ENCODE measurements at places on chromosomes 16 and 17. TPM values are rescaled to one million over a fixed set of nuclear protein-coding genes. Genes with fewer than 3 reads are reported as not detected.

The C17orf67 gene
- 2.0 TPM for total RNA-seq

The SYNGR3 gene
- 8.3 TPM for total RNA-seq

The SARM1 gene
- total RNA-seq = 8.6 TPM

The EVI2A gene
- 7.1 TPM for total RNA-seq

The ZSCAN10 gene
- total RNA-seq = not detected

The TNFSF13 gene
- total RNA-seq = 20.2 TPM

The OR1A1 gene
- not detected for total RNA-seq

The AP2B1 gene
- total RNA-seq = 46.7 TPM

The NSRP1 gene
- 38.9 TPM for total RNA-seq

DNA sequence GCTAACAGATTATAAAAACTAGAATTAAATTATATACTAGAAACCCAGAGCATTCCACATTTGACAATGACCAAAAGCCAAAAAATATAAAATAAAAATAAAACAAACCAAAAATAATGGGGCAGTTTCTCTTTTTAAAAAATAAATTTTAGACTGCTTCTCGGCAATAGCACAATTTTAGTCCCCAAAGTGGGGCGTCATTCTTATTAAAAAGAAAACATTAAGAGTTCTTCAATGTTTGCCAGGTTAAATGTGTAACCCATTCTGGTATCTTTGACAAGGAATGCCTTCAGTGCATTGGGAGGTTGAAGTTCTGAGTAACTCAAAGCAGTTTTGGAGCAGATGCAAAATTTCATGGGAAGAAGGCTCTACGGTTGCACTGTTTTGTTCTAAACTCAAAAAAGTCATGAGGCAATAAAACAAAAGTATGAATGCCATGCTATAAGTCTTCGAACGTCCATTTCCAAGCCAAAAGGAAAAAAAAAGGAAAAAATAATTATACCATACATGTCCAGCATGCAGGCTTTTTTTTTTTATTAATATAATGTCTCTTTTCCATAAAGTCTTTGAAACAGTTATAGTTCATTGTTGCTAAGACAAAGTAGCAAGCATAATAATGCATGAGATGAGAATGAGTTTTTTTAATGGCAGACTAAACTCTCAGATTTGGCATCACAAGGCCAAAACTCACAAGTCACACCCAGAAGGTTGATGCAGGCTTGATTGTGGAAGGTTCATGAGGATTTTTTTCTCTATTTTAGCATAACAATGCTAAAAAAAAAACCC lies 3.1 kb downstream of the MAF start:
- no peak for DNase-seq
- no peaks in the 10 kb centered on the region for H3K27me3 ChIP-seq
- H3K4me3 ChIP-seq = peak overlapping the region; percentile 47
- H3K4me1 ChIP-seq = peaks cover 9% of the 10 kb centered on the region

DNA sequence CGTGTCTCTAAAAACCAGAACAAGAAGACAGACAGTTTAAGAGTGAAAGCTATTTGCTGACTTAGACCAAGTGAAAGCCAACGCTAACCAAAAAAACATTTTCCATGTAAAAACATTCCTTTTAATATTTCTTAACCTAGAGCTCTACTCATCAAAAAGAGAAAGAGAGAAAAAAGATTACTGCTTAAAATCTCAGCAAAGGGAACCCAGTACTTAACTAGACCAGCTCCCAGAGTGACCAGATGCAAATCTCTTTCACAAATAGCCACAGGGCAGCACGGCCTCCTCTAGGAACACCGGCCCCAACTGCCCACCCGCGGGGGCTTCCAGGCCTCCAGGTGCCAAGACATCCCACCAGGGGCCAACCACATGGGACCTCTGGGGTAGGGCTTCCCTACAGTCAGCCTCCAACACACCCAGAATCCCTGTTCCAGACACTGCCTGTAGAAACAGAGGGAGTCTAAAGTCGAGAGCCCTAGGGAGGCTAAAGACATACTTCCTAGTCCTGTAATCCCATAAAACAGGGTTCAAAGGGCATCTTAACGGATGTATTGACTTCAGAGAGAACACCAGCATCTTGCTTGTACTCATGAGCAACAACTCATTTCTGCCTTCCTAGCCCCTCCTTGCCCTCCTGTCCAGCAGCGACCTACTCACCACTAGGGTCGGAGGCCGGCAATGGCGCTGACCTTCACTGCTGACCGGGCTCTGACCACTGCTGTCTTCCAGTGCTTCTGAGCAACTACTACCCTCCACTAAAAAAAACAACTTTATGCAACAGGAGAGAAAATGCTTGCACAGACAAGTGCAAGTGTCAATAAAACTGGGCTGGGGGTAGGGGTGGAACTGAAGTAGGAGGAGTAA lies 21.3 kb downstream of the ZCCHC14 start:
- H3K4me1 ChIP-seq = peaks cover 55% of the 10 kb centered on the region
- H3K36me3 ChIP-seq = no peaks in the 10 kb centered on the region
- no peak for DNase-seq
- no peaks in the 10 kb centered on the region for H3K27me3 ChIP-seq
- no peak overlapping the region for H3K4me3 ChIP-seq

DNA sequence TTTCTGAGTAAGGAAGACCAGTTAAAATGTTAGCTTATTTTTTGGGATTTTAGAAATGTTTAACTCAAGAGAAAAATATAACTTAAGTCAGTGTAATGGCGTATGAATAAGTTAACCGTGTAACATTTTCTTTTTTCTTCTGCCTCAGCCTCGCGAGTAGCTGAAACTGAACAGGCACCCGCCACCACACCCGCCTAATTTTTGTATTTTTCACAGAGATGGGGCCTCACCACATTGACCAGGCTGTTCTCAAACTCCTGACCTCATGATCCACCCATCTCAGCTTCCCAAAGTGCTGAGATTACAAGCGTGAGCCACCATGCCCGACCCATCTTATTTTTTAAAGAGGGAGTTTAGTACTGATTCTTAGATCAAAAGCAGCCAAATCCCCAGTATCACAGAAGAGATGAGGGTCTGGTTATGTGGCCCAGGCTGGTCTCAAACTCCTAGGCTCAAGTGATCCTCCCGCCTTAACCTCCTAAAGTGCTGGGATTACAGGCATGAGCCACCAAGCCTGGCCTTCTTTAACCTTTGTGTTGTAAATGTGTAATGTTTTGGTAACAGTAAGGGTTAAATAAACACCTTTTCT lies 16.8 kb downstream of the PITPNC1 start:
- no peaks in the 10 kb centered on the region for H3K4me1 ChIP-seq
- no peaks in the 10 kb centered on the region for H3K36me3 ChIP-seq
- H3K27me3 ChIP-seq = no peaks in the 10 kb centered on the region
- no peak overlapping the region for H3K4me3 ChIP-seq
- no peak overlapping the region for H3K27ac ChIP-seq

DNA sequence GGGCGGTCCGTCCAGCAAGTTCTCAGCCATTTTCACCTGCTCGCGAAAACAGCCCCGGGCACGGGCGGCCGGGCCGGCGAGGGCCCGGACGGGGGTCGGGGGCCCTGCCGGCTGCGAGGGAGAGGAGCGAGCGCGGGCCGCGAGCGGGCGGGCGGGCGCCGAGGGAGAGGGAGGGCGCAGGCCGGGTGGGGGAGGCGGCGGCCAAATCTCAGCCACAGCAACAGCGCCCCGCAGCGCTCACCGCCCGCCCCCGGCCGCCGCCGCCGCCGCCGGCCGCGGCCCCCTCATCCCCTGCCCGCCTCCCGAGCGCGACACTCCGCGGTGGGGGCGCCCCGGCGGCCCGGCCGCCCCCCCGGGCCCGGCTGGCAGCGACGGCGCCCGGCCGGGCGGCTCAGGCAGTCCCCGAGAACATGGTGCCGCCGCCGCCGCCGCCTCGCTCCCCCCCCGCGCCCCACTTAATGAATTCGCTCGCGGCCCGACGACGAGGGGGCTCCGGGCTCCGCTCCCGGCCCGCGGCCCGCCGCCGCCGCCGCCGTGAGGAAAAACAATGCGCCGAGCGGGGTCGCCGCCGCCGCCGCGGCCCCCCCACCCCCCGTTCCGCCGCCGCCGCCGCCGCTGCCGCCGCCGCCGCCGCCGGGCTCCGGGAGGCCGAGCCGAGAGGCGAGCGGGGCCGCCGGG lies 487 bp downstream of the CREBBP start:
- peaks cover 3% of the 10 kb centered on the region for H3K4me1 ChIP-seq
- no peaks in the 10 kb centered on the region for H3K36me3 ChIP-seq
- H3K27me3 ChIP-seq = no peaks in the 10 kb centered on the region
- DNase-seq = peak; percentile 89
- H3K4me3 ChIP-seq = peak overlapping the region; percentile 98
- H3K27ac ChIP-seq = peak overlapping the region; percentile 78

GRCh38 chr16:54506214-54506580 lies 219.6 kb upstream of the IRX3 start:
- no peaks in the 10 kb centered on the region for H3K36me3 ChIP-seq
- no peak overlapping the region for H3K27ac ChIP-seq
- H3K4me1 ChIP-seq = no peaks in the 10 kb centered on the region
- no peak for DNase-seq
- H3K27me3 ChIP-seq = no peaks in the 10 kb centered on the region

- DNase-seq = no peak
- no peaks in the 10 kb centered on the region for H3K4me1 ChIP-seq
- no peak overlapping the region for H3K4me3 ChIP-seq
- H3K27me3 ChIP-seq = peaks cover 7% of the 10 kb centered on the region
These were observed 162.0 kb downstream of the SDK2 start for GRCh38 chr17:73482251-73482716.

GRCh38 chr17:48563385-48563838 lies 14.7 kb downstream of the HOXB4 start:
- H3K36me3 ChIP-seq = no peaks in the 10 kb centered on the region
- peak overlapping the region; percentile 48 for H3K4me3 ChIP-seq
- H3K27ac ChIP-seq = peak overlapping the region; percentile 95
- no peak for DNase-seq
- H3K27me3 ChIP-seq = no peaks in the 10 kb centered on the region

GRCh38 chr17:79950306-79950705 lies 85.4 kb downstream of the TBC1D16 start:
- H3K4me1 ChIP-seq = peaks cover 24% of the 10 kb centered on the region
- H3K4me3 ChIP-seq = no peak overlapping the region
- peak overlapping the region; percentile 7 for H3K27ac ChIP-seq
- peak; percentile 41 for DNase-seq
- H3K36me3 ChIP-seq = peaks cover 19% of the 10 kb centered on the region

- no peaks in the 10 kb centered on the region for H3K4me1 ChIP-seq
- no peaks in the 10 kb centered on the region for H3K27me3 ChIP-seq
- no peak for DNase-seq
- no peak overlapping the region for H3K27ac ChIP-seq
These were observed 1108.5 kb upstream of the EEF2KMT start for GRCh38 chr16:6206080-6206479.

DNA sequence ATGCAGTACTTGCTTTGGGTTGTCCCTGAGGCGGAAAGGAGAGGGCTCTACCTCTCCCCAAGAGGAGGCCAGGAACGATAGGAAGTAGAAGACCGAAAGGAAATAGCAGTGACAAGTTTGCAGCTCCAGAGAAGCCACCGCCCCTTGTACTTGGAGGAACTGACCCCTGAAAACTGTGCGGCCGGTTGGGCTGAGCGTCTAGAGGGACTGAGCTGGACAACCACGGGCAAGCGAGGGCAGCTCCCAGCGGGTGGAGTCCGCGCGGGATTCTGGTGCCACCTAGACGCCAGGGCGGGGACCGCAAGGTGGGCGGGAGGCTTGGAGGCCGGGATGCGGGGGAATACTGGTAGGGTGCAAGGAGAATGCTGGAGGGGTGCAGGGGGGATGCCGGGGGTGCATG lies 1.3 kb upstream of the SLC6A4 start:
- no peak for DNase-seq
- no peaks in the 10 kb centered on the region for H3K36me3 ChIP-seq
- H3K4me1 ChIP-seq = peaks cover 24% of the 10 kb centered on the region
- no peak overlapping the region for H3K27ac ChIP-seq

GRCh38 chr16:497258-497657 lies 30.3 kb upstream of the CAPN15 start:
- no peak overlapping the region for H3K4me3 ChIP-seq
- H3K36me3 ChIP-seq = peaks cover 25% of the 10 kb centered on the region
- no peaks in the 10 kb centered on the region for H3K4me1 ChIP-seq
- DNase-seq = no peak
- H3K27me3 ChIP-seq = no peaks in the 10 kb centered on the region

DNA sequence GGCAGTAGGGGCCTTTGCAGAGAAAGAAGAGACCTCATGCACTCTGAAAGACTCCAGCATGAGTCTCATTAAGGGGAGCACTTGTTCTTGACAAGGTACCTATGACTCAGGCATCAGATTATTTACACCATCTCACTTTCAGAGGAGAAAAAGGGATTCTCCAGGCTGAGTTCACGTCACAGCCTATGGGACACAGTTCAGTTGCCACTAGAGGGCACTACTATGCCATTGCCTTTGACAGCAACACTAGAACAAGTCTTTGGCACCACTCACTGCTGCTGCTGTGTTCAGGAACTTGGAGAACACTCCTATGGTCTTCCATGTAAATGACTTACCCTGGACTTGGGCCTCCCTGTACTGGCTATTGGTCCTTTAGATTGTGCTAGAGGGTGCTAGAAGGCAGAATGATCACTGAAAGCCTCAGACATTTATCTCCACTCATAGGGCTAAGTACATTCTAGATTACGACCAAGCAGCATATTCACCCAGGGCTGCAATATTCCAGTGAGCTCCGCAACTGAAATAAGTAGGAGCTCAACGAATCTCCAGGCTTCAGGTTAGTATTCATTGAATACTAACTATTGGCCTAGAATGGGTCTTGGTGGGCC lies 225.1 kb upstream of the CA10 start:
- H3K27me3 ChIP-seq = no peaks in the 10 kb centered on the region
- no peaks in the 10 kb centered on the region for H3K36me3 ChIP-seq
- DNase-seq = no peak
- H3K27ac ChIP-seq = no peak overlapping the region

DNA sequence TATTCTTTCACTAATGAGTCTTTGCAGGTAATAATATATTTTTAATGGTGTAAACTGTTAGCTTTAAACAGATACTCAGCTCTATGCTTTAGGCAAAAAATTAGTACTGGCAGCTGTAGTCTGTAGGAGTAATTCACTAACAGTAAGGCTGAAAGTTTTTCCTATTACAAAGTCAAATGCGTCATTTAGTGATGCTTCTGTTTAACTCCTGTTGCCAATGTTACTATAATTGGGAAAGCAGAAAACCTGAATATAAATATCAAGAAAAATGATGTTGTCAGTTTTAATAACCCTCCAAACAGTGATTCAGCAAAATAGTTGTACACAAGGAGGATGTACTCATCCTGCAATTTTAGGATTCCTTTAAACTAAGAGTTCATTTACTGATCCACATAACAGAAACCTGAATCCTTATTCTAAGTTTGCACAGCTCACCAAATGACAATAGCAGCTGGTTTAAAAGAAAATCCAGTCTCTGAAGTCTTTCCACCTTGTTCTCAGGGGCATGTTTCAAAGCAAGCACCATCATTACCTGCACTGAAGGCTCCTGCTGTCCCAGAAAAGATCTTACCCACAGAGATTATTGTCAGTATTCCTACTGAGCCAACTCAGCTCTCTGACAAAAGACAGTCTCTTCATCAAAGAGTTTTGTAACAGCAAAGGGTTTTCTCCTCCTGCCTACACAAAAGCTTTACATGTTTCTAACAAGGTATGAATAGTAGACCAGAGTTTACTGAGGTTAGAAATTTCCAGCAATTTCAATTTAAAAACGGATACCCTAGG lies 4.2 kb downstream of the CDR2 start:
- peaks cover 83% of the 10 kb centered on the region for H3K4me1 ChIP-seq
- DNase-seq = no peak
- no peaks in the 10 kb centered on the region for H3K27me3 ChIP-seq

Measured in sigmoid colon (tissue), 7 donors.